CD4-positive, alpha-beta T cell (primary cell): ENCODE measurements at places on chromosomes 12 and 14. TPM values are rescaled to one million over a fixed set of nuclear protein-coding genes. Genes with fewer than 3 reads are reported as not detected.

DNA sequence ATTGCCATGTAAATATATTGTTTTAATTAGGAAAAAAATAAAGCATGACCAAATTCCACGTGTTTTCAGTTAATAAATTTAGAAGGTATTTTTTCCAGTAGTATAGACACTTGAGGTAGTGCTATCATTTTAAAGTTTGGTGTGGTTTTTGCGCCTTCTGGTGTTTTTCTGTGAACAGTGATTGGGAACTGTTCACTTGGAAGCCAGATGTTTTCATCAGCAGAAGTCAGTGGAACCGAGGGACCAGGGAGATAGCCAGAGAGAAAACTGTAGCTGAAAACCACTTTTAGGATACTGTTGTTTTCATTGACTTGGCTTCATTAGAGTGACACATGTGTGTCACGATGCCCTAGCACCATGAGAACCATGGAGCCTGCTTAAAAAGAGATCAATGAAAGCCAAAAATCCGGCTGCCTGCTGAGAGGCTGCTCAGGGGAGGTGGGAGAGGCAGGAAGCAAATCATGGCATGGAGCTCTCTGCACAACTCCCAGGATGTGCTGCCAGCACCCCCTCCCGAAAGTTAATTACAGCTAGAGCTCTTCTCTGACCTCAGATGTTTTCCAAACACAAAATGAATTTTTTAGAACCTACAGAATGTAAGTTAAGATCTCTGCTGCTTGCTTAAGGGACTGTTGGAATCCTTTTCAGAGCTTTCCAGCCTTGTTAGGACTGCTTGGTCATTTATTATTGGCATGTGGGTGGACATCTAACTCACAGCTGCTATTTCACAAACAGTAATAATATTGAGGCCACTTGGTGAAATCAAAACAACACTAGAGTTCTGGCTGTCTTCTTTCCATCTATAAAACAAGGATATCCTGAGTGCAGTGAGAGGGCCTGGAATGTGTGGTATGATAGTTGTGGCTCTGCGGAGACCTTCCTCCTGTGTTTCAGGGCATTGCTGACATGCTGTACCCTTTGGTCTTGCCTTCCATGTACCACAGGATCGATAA, 192.3 kb downstream of the ANO4 start:
- H3K4me1 ChIP-seq, result no peaks in the 10 kb centered on the region
- H3K36me3 ChIP-seq, result no peaks in the 10 kb centered on the region
- H3K27ac ChIP-seq, result no peak overlapping the region

- no peak overlapping the region for H3K27ac ChIP-seq
- H3K4me1 ChIP-seq, result no peaks in the 10 kb centered on the region
- DNase-seq, result no peak
- H3K36me3 ChIP-seq, result no peaks in the 10 kb centered on the region
Observed at GRCh38 chr12:116352315-116352835, 74.9 kb upstream of the MED13L start.

- H3K4me3 ChIP-seq, result peak within 1 kb of the TSS; percentile 89
- no peaks in the 10 kb centered on the region for H3K27me3 ChIP-seq
- DNase-seq, result peak; percentile 86
- peaks cover 16% of the 10 kb centered on the region for H3K4me1 ChIP-seq
- H3K36me3 ChIP-seq, result no peaks in the 10 kb centered on the region
Observed at GRCh38 chr14:74018586-74019407, at the start of the genes BBOF1 and ENTPD5. BBOF1 (plus strand) TSS chr14:74019349; CDS start chr14:74019479, 130 bp downstream. ENTPD5 (minus strand) TSS chr14:74019288; CDS start chr14:73988102, 31,186 bp downstream.

The KRT72 gene
- 82.2 TPM for total RNA-seq

DNA sequence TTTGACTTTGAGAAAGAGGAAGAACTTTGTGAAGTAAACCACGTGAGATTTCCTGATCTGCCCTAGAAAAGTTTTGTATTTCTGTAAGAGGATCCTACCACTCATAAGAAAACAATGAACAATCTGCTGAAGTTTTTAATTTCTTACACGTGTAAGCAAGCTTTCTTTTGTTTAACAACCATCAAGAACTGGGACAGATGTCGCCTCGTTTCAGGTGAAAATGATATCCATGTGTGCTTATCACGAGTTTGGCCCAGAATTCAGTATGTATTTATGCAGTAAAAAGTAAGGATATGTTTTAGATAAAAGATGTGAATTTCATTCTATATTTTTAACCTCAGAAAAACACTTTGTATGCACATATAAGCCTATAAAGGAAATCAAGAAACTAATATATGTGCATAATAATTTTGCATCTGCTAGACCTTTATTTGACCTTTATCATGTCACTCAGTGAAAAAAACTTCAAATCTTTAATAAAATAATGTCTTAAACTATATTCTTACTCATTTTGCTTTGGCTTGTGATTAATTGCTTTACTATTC, 56.9 kb upstream of the DHRS4 start:
- no peak for DNase-seq
- no peaks in the 10 kb centered on the region for H3K4me1 ChIP-seq
- no peak overlapping the region for H3K27ac ChIP-seq
- H3K36me3 ChIP-seq, result no peaks in the 10 kb centered on the region
- H3K27me3 ChIP-seq, result no peaks in the 10 kb centered on the region
- no peak overlapping the region for H3K4me3 ChIP-seq

The BBS10 gene
- total RNA-seq, result 1.4 TPM

- no peak for DNase-seq
- H3K36me3 ChIP-seq, result peaks cover 71% of the 10 kb centered on the region
- peaks cover 14% of the 10 kb centered on the region for H3K4me1 ChIP-seq
- no peak overlapping the region for H3K27ac ChIP-seq
- H3K4me3 ChIP-seq, result no peak overlapping the region
Observed at GRCh38 chr14:81193924-81194633, 26.7 kb downstream of the GTF2A1 start.
